ENCODE measurements at places on chromosomes 5 and 9.

DNA sequence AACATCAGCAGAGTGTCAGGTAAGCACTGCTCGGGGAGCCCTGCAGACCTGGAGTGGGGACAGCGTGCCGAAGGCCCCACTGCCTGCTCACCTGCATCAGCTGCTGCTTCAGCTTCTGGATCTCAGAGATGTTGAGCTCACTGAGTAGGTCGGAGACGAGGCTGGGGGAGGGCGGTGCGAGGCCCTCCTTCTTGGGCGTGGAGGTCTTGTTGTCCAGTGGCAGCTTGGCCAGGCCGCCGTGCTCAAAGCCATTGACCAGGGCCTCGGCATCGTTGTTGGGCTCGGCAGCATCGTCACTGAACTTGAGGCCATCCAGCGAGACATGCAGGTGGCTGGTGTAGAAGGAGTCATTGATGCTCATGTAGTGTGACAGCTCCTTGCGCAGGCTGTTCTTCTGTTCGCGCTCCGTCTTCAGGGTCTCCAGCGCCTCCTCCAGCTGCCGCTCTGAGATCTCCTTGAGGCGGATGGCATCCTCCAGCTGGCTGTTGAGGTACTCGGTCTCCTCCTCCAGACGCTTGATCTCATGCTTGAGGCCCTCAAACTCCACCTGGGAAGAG lies 44.3 kb downstream of the BICD2 start:
- no peak for DNase-seq

DNA sequence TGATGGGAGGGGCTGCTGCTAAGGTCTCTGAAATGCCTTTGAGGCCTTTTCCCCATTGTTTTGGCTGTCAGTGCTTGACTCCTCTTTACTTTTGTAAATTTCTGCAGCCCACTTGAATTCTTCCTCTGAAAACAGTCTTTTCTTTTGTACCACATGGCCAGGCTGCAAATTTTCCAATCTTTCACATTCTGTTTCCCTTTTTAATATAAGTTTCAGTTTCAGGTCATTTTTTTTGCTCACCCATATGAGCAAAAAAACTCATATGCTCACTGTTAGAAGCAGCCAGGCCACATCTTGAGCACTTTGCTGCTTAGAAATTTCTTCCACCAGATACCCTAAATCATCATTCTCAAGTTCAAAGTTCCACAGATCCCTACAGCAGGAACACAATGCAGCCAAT lies 234.6 kb upstream of the ADRA1B start:
- DNase-seq: no peak

GRCh38 chr5:81334304-81335061 lies 33.1 kb downstream of the ZCCHC9 start:
- no peak for DNase-seq

DNA sequence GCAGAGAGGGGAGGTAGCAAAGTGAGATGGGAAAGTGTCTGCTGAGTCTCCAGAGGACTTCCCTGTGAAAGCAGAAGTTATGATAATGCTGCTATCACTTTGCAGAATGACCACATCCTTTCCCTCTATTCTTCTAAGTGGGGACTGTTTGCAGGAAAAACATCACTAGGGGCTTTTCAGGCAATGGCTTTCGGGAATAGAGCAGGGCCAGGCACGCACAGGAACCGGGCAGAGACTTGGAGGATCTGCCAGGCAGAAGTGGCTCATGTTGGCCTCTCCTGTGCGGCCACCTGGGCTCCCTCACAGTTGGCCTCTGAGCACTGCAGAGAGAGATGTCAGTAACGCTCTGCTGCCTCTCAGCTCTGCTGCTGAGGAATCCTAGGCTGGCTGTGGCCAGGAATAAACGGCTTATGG lies 214.7 kb downstream of the MAST4 start:
- DNase-seq: no peak

DNA sequence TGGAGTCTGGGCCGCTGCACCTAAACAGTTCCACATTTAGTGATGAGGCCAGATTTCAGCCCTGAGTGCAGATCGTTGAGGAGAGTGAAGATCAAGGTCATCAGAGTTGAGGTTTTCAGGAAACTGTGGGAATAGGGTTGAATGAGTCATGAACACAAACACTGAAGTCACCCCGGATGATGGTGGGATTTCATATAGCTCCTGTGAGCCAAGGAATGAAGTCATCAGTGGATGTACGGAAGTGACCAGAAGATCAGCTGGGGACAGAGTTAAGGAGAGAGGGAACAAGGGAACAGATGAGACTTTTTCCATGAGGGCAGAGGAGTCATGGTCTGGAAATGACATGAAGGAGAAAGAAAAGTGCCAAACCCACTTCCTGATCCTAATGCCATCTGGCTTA lies 36.5 kb downstream of the PALM2AKAP2 start:
- no peak for DNase-seq

- no peak for DNase-seq
Measured at GRCh38 chr9:128141604-128142003, 7.6 kb upstream of the LCN2 start.

DNA sequence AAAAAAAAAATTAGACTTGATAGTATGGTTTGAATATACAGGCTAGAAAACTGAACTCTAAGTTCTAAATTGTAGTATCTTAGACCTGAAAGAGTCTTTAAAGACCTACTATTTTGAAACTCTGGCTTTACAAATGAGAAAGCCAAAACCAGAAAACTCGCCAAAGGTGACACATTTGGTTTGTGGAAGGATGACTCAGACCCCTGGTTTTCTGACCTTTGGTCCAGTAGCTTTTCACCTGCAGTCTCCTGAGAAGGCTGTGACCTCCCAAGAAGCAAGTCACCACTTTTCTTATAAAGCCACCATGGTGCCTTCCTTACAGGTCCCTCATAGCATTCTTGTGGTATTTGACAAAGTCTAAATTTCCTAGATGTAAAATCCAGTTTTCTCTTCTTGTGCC lies 102.1 kb upstream of the CEP78 start:
- DNase-seq: no peak

DNA sequence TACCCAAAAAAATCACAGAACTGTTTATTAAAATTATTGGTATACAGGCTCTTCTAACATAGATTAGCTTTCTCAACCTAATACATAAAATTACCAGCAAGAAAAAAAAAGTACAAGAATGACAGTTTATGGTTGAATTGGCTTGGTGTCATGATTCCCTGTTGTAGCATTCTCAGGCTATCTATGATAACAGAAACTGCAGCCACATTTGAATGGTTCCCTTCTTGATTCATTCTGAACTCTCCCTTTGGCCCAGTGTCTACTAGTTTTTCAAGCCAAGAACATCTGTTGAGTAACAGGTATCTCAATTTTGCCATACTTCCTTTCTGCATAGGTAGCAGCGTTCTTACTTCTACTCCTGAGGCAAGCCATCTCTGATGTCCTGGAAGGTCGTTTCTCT lies 3.0 kb downstream of the SPIN1 start:
- no peak for DNase-seq

GRCh38 chr5:170538696-170539586 lies 35.1 kb downstream of the KCNIP1 start:
- DNase-seq: no peak

DNA sequence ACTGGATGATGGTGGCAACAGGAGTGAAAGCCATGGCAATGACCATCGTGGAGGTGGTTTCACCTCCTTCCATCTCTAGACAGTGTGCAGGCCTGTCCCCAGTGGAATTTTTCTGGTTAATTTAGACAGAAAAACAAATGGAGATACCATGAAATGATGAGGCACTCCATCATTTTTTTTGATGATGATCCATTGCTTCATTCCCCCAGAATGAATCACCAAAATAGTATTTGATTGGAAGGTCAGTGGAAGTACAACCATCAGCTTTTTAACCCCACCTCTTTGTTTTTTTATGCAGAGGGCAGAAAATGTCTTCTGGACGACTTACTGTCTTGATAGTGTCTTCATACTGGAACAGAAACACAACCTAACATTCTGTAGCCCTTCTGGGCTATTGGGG lies 42.6 kb upstream of the ADRA1B start:
- DNase-seq: no peak

- DNase-seq: no peak
Measured at GRCh38 chr5:58979090-58979489, 396.2 kb downstream of the RAB3C start.

GRCh38 chr9:116998305-116998704 lies 311.2 kb downstream of the TRIM32 start:
- no peak for DNase-seq

DNA sequence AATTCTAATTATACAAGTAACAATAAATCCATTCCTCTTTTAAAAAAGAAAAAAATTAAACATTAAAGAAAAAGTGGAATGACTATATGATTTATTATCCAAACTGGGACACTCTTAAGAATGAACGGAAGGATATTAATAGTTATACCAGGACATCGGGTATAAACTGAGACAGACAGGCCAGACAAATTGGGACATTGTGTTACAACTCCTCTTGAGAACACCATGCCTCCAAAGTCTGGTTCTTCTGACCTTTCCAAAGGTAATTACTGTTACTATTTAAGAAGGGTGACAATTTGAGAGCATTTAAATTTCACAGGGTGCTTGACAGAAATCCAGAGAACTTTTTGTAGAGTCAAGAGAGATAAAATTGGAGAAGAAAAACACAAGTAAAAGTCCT lies 132.1 kb upstream of the MARCHF11 start:
- DNase-seq: no peak

DNA sequence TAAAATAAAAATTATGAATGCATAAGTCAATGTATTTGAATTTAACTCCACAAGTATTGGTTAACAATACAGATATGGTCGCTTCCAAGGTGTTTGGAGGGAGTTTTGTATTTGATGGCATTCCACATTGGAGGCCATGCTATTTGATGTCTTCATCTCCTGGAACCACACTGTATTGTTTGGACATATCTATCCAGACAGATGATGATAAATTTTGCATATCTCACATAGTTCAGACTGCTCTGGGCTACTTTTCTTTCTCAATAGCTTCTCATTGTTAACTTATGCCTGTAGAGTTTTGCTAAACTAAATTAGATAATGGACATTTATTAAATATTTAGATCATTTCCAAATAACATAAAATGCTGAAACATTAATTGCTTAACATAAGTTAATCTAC lies 58.0 kb downstream of the CDKN2A start:
- no peak for DNase-seq

DNA sequence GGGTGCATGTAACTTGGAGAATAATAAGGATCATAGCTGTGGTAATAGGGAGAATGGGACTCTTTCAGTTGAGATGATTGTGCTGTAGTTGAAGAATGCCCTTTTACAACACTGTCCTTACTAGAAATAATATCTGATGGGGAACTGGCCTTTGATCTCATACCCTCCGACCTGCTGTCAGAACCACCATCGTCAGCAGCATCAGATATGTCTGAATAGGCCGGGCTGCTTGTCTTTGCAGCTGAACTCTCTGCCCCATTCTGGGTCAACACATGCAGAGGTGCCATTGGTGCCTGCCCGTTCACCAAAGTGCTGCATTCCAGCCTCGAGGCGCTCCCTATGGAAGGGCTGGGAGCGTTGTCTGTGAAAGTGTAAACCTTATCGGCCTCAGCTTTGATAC lies 99.1 kb downstream of the ZNF608 start:
- no peak for DNase-seq

- no peak for DNase-seq
Measured at GRCh38 chr5:146718609-146719008, 159.9 kb downstream of the PPP2R2B start.

- no peak for DNase-seq
Measured at GRCh38 chr9:109497226-109498153, 617 bp downstream of the PTPN3 start.

DNA sequence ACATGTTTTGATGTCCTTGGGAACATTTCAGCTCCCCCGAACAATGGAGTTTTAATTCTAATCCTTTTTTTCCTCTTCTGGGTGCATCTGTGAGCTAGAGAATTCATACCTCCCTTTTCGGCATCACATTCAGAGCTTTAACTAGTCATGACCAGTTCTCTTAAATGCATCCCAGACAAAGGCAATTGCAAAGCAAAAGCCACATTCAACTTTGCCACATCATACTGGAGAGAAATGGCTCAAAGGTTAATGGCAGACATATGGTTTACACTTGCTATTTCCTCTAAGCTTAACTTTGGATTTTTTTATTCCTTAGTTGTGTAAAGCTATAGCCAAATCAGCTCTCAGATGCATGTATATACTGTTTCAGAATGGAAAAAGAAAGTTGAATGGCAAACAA lies 153.3 kb downstream of the ESM1 start:
- no peak for DNase-seq

GRCh38 chr5:178322736-178323540 lies 90.3 kb upstream of the PHYKPL start:
- DNase-seq: no peak

DNA sequence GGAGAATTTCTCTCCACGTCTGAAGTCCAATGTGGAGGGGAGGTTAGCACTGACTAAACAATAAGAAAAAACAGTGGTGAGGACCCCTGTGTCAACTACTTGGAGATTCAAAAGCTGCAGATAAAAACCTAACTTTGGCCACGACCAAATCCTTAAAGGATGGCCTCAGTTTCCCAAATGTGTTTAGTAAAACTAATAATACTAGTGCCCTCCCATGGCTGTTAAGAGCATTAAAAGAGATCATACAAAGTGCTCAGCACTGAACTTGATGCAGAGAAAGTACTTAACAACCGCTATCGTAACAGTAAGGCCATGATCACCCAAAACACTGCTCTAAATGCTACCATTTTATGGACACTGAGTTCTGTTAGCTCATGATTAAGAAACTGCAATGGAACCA lies 288.4 kb downstream of the EBF1 start:
- no peak for DNase-seq

DNA sequence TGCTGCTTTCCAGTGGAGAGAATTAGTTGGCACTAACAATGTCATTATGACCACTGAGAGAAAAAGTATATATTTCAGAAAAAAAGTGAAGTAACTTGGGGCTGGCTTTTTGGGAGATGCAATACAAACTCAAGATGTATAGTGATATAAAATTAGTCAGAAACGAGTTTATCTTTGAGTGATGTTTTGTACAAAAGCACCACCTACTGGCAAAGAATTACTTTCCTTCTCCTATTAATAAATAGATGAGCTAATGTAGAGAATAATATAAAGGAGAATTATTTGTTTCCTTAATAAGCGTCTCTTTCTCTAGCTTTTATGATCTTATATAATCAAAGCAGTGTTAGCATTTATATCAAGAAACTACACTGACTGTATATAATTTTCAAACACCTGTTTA lies 158.8 kb downstream of the MEF2C start:
- no peak for DNase-seq
